ENCODE measurements at places on chromosomes 5 and 9.

GRCh38 chr5:173743641-173744343 is 127.3 kb upstream of the BOD1 start:
- DNase-seq: no peak

DNA sequence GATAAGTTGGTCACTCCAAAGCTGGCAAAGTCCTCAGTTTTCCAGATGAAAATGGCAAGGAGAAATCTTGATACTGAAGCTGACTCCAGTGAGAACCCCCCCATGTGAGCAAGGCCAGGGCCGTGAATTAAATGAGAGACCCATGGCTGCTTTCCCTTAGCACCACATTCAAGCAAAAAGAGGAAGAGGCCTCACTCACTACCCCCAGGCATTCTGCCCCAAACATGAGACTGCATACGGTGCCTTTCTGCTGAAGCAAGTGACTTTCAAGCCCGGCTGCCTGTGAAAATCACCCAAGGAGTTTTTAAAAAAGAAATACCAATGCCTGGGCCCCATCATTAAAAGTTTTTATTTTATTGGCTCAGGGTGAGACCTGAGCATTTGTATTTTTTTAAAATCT is 66.9 kb downstream of the TMEM252 start:
- no peak for DNase-seq

DNA sequence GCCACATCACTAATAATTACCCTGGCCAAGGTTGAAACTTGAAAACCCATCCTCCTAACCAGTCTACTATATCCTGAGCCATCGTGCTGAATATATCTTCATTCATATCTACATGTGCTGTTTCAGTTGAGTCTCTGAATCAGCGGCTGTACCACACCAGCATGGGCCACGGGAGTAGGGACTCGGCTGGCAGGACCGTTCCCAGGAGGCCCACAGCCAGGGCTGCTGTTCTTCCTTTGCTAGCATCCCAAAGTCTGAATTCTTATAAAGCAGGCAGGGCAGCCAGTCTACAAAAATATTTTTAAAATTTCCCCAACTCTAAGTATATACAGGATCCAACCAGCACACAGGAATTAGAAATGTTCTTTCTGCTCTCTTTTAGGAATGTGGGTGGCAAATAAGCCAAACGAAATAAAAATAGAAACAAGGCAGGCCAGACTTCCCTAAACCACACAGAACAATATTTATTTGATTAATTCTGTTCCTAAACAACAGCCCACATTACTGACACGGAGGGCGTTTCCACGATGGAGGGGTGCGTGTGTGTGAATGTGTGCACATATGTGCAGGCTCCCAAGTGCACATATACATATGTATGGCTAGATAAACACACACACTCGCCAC is 42.8 kb upstream of the EQTN start:
- DNase-seq: no peak

DNA sequence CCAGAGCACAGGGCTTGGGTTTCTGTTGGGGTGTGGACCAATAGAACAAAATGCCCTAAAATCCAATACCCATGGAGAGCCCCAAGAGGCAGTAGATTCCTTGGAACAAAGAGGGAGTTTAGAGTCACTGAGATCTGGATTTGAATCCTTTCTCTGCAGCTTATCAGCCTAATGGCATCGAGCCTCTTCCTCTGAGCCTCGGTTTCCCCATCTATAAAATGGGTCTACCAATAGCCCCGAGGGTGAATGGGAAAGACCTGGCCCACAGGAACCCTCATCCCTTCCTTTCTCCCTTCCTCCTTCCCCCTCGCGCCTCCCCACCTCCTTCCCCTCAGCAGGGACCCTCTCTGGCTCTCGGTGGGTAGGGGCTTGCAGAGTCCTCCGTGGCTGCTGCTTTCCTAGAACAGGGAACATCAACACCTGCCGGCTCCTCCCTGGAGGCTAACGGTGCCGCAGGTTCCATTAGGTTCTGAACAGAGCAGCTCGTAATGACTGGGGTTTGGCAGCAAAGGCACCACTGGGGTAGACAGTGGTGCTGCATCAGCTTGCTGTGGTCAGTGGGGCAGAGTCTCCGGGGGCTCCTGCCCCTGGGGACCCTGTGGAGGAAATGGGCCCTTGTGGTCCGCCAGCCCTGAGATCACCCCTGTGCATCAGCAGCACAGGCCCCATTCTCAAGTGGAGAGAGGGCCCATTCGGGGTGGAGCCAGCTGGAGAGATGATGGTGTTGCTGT is 40.3 kb downstream of the NEK6 start:
- no peak for DNase-seq

DNA sequence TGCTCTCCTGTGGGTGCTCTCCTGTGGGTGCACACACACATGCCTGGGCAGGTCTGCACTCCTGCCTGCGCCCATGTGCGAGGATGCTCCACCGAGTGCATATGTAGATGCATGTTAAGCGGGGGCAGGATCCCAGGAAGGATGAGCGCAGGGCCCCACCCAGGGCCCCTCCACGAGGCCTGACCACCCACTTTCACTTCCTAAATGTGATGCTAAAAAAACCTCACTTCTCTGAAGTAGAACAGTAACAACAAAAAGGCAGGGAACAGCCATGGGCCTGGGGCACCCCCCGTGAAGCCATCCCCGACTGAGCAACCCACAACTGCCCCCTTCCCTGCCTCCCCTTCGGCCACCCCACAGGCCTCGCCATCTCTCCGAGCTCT is 48.2 kb upstream of the SARDH start:
- no peak for DNase-seq

- no peak for DNase-seq
Observed at GRCh38 chr9:120983259-120983837, 56.8 kb upstream of the TRAF1 start.

DNA sequence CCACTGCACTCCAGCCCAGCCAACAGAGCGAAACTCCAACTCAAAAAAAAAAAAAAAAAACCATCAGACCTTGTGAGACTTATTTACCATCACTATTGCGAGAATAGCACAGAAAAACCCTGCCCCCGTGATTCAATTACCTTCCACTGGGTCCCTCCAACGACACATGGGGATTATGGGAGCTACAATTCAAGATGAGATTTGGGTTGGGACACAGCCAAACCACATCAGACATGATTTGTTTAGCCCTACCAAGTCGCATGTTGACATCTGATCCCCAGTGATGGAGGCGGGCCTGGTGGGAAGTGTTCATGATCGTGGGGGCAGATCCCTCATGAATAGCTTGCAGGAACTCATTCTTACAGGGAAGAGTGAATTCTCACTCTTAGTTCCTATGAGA is 26.6 kb downstream of the MYO10 start:
- DNase-seq: no peak

DNA sequence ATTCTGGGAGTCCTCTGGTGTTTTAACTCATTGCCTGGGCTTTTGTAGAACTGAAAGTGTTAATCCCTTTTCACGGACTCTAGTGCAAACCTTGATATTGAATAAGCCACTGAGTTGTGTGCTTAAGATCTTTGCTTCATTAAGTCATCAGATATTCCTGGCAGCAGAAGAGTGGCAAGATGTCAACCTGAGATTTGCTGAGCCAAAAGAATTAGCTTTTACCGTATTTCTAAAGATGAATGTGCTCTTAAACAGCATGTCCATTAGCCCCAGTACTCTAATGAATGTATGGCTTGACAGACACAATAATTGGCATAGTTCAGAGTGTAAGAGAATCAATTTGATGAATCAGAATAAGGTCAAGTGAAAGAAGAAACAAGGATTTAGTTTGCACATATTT is 87.2 kb upstream of the CDH6 start:
- peak; percentile 79 for DNase-seq

- no peak for DNase-seq
Observed at GRCh38 chr5:73390972-73391371, 57.6 kb downstream of the FOXD1 start.

DNA sequence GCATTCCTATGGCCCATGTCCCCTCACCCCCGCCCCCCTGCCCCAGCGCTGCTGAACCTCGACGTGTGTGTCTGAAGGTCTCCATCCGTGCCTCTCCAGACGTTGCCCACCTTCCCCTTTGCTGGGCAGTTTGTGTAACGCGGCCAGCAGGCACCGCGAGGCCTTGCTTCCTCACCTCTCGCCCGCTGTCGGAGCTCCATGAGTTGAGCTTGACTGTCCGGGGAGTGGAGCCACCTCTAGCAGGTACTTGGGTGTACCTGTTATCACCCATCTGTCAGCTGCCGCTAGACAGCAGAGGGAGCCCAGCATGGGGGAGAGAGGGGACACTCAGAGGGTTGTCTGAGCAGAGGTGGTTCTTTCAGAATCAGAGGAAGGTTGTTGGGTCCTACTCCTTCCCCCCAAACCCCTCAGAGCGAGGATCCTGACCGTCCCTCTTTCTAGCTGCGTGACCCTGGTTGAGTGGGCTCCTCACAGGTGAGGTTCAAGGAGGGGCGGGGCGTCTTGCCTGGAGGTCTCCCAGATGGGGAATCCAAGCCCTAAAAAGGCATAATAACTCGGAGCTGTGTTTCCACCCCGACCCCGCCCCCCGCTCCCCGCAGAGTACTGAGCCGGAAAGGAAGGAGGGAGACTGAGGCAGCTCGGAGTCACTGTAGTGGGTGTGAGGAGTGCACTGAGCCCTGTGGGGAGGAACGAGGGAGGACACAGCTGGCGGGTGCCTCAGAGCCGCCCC is 184.7 kb downstream of the C9orf50 start:
- DNase-seq: peak; percentile 64

DNA sequence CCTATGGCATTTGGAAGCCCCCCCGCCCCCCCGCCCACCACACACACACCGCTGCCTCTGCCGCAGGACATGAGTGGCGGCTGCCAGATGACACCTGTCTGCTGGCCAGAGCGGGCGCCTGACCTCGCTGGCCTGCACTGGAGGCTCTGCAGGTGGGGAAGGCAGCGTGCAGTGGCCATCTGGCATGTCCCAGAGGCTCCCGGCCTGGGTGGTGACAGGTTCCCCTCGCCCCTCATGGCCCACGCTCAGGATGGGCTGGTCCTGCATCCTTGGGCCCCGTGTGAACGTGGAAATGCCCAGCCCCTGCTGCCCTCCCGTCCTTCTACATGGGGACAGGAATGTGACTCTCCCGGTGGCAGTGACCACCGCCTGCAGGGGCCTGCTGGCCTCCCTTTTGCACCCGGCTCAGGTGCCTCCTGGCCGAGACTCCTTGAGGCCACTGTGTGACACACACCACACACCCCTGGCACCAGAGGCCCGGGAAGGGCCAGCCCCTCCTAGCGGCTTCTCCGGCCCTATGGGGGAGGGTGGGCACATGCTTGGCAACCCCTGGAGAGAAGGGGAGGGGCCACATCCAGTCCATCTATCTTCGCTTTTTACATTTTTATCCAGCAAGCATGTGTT is 30.3 kb downstream of the IRX4 start:
- DNase-seq: no peak

DNA sequence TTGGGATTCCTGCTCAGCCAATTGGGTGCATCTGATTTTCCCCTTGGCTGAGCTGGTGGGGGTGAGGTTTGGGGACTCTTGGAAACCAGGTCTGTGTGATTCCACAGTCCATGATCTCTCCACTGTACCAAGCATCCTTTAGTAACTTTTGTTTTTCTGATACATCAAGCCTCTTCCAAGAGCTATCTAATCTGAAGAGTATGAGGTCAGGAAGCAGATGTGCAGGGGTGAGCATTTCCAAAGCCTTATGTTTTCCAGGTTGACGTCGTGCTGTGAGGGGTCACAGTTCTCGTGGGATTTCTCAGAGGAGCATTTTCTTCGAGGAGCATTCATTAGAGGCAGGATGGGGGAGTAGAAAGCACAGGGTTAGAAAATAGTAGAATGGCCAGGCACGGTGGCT is 95.3 kb downstream of the KLF4 start:
- DNase-seq: no peak

- peak; percentile 35 for DNase-seq
Observed at GRCh38 chr5:113039934-113040285, 63.3 kb downstream of the DCP2 start.

GRCh38 chr9:136868644-136869043 is 2.5 kb upstream of the EDF1 start:
- no peak for DNase-seq

DNA sequence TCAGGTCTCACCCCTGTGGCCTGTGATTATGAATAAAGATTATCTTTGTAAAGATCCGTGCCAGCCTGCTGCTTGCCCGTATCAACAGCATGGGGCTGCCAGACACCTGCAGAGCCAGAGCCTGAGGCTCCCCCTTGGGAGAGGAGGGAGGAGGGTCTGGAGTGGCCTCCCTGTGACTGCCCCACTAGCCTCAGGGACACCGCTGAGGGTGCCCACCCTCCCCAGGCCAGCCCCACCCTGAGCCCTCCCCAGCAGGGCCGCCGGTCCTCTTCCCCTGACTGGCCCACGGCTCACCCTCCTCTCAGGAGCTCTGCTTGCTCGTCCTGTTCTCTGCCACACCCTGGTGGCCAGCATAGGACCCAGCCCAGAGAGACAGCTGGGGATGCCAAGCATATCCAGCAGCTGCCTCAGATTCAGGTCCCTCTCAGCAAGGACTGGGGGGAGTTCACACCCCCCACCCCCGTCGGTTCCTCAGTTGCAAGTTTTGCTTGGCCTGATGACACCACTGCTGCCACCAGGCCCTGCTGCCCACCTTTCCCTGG is 1.9 kb downstream of the SSNA1 start:
- DNase-seq: no peak

DNA sequence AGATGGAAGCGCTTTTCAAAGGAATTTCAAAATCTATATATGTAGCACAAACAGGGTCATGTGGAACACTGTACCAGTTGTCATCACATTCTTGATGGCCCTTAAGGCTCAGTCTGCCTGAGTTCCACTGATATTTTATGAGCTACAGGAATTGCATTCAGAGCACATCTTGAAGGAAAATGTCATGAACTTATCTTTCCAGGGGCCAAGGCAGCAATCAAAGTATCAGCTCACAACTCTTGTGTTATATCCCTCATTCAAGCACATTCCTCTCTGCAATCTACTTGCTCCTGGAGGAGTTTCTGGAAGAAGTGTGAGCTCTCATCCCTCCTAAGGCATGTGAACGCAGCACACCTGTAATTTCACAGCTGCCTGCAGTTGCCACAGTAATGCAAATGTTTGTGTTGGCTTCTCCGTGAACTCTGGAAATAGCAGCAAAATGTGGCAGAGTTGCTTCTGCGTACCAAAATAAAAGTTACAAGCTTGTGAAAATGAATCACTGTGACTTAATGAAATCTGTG is 89.7 kb upstream of the EQTN start:
- DNase-seq: no peak

DNA sequence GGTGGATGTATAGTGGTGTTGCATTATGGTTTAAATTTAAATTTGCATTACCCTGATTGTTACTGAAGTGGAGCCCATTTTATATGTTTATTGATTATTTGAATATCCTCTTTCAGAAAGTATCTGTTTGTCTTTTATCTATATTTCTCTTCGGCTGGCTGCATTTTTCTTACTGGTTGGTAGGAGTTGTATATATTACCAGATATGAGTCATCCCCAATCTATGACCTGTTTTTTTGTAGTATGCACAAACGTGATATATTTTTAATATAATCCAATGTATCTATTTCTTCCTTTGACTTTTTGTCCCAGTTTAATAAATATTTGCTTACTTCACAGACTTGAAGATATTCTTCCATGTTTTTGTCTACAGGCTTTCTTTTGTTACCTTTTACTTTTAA is 29.3 kb upstream of the CAMK4 start:
- DNase-seq: no peak

Measured in NCI-H69 (cell line).